ENCODE measurements at places on chromosomes 11 and 22.

GRCh38 chr11:129204150-129204838, 12.2 kb upstream of the ARHGAP32 start:
- no peak for DNase-seq

DNA sequence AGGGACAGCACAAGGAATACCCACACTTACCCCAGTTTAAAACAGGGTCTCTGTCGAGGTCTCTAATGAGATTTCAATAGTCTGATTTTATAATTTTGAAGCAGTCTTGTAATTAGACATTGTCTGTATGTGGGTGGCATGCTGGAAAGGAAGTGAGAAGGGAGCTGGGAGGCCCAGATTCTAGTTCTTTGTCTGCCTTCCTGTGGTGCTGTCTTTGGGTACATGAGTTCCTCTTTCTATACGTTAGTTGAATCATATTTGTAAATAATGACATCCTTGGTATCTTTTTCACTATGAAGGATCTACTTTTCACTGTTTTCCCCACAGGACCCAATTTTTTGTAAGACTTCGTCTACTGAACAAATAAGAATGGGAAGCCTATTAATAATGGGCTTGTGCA, 42.0 kb upstream of the TENM4 start:
- no peak for DNase-seq

DNA sequence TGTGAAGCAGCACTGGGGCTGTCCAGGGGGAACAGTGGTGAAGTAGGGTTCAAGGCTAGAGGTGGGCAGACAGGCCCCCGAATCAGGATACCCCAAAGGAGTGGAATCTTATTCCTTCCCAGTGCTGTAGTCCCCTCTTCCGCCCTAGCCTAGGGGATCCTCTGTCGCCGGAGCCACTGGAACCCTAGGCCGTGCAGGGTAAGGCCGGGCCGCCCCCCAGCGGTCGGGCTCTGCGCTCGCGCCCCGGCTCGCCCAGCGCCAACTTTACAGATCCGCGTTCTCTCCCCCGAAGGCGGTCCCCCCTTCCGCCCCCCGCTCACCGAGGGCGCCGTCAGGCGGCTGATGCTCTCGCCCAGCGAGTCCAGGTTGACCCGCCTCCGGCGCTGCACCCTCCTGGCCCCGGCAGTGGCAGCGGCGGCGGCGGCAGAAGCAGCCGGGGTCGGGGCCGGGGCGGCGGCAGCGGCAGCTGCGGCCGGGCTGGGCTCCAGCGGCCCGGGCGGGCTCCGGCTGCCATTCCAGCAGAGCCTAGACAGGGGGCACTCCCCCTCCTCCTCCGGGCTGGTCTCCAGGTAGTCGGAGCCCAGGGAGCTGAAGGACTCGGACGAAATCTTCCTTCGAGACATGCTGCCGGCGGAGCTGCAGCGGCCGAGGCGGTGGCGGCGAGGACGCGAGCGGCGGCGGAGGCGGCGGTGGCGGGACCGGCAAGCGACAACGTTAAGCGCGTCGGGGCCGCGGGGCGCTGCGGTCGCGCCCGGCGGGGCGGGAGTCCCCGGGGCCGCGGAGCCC, 650 bp downstream of the GUCY1A2 start:
- DNase-seq: peak; percentile 40

GRCh38 chr22:30444632-30445437, 19.3 kb downstream of the MTFP1 start:
- DNase-seq: peak; percentile 80

DNA sequence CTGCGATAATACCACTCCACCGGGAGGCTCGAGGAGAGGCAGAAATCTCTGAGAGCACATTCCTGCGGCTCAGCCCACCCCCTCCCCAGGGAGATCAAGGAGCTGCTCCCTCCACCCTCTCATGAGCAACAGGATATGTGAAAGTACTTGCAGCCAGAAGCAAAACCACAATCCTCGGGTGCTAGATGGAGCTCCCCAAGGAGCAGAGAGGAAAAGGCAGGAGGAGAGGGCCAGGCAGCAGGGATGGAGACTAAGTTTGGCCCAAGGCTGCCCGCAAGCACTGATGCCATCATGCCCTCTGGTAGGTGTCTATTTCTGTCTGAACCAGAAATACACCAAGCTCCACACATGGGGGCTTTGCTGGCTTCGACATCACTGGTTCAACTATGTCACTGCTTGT, 22.3 kb downstream of the VPS37C start:
- DNase-seq: no peak

- no peak for DNase-seq
These were observed 36.9 kb upstream of the KRTAP5-7 start for GRCh38 chr11:71490044-71490730.

DNA sequence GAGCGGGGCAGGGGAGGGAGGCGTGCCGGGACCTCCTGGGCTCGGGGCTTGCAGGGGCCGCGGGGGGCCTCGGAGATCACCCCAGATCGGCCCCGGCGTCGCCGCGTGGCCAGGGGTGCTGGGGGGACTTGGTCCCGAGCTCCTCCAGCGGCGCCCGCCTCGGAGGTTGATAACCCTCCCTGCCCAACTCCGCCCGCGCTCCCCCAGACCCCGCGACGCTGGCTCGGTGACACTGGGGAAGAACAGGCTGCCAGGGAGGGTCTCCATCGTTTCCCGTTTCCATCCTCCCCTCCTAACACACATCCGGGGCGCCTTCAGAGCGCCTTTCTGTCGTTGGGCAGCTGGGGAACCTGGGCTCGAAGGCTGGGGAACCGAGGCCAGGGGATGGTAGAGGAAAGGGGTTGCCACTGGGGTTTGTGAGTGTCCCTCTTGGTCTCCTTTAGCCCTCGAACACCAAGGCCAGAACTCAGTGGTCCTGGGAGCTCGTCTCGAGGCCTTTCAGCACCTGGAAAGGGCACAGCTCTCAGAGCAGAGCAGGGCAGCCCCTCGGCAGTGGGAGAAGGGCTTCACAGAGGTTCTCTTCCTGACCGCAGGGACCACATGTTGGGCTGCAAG, 431 bp downstream of the SLC37A2 start:
- no peak for DNase-seq

DNA sequence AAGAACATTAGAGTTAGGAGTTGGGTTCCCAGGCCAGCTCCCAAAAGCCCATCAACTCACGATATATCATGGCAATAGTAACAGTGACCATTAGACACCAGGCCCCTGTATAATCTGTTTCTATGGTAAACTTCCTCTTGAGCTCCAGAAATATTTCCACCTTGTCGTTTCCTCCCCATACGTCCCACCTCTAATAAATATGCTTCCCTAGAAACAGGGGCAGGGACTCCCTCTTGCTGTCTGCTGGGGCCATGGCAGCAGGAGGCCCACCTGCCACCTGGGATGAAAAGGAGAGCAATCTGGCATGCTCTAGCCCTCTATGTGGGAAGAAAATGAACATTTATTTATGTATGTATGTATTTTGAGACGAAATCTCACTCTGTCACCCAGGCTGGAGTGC, 32.2 kb upstream of the AMOTL1 start:
- no peak for DNase-seq

DNA sequence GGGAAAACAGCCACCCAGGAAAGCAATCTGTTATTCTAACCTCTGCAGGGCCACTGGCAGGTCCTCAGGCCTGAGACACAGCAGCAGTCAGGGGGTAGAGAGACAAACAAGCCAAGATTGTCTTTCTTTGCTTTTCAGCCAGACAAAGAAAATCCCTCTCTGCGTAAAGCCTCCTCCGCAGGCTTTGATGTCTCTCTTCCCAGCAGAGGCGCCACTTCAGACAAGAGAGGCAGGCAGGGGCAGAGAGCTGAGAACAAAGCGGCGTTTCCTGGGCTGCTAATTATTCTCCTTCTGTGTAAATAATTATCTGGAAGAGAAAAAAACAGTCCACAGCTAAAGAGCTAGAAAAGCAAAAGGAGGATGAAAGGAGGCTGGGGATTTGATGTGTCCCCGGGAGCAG, 102.7 kb upstream of the SEZ6L start:
- no peak for DNase-seq
